ENCODE measurements at places on chromosomes 12 and 14.

DNA sequence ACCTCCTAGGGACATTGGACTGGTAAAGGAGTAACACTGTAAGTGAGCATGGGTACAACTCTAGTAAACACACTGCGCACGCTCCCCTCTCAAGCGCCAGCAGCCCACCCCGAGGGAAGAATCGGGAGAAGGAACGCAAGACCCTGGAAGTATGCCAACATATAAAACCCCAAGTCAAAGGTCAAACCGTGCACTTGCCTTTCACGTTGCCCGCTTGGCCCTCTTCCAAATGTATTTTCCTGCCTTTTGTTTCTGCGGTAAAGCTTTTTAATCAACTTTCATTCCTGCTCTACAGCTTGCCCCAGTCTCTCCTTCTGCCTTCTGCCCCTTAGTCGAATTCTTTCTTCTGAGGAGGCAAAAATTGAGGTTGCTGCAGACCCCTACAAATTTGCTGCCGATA is 17.6 kb upstream of the CHST11 start:
- no peak for DNase-seq

DNA sequence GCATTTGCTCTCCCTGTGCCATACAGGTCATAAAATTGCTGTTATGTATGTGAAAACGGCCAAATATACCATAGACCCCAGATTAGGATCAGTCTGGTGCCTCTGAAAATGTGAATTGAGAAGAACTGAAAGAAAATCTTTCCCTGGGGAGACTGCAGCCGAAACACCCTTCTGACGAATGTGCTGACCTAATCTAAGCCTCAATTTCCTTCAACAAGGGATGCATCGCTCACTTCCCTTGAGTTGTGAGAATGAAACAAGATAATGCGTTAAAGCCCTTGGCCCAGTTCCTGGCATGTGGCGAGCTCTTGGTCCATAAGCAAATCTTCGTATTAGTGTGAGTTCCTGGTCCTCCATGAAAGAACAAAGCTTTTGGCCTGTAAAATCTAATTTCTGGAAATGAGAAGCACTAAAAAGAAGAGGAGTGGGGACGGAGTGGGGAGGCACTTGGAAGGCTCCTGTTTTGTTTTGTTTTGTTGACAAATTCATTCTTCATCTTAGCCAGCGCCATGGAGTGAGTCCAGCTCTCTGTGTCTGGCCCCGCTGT is 49.5 kb upstream of the RTRAF start:
- DNase-seq, result no peak

- no peak for DNase-seq
These were observed 180.0 kb upstream of the RGS6 start for GRCh38 chr14:71752111-71752738.

DNA sequence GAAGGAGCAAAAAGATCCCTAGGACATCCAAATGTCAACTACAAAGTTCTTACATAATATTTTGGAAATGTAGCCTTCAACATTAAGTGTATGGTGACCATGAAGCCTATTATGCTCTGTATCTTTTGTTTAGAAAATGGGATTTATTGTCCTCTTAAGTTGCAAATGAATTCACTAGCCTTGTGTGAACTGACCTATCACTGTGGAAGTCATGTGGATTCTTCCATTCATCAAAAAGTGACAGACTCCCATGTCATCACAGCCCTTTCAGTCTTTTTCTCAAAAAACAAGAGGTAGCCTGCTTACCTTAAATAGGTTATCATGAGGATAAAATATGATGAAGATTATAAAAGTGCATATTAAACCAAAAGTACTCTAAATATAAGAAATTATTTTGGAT is 179.9 kb downstream of the GRIP1 start:
- no peak for DNase-seq

- no peak for DNase-seq
These were observed 101.3 kb downstream of the WIF1 start for GRCh38 chr12:65019696-65020234.
